ENCODE measurements at places on chromosomes 6 and 20.

DNA sequence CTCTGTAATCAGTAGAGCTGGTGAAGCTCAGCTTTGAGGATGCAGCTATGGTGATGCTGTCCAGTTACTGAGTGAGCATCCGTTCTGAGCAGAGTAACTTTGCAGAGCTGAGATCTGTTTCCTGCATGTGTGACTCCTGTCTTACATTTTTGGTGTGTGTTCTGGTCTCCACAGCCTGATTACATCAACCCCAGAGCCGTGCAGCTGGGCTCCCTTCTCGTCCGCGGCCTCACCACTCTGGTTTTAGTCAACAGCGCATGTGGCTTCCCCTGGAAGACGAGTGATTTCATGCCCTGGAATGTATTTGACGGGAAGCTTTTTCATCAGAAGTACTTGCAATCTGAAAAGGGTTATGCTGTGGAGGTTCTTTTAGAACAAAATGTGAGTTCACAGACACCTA, 81.6 kb downstream of the FAM120B start:
- no peak for DNase-seq

DNA sequence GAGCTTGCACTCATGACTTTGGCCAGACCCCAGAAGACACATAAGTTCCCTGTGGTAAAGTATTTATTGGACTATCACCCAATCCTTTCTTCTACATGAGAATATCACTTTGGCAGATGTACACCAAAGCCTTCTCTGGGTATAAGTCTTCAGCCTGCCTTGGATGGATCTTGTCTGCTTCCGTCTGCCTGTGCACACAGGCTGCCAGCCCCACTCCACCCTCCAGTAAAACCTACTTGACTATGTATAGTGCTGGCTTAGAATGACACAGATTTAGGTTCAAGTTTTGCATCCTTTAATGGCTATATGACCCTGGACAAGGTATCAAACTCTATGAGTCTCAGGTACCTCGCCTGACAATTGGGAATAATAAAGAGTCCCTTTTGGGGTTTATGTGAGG, 63.4 kb downstream of the BACH2 start:
- no peak for DNase-seq

GRCh38 chr6:144449911-144450597, 164.9 kb downstream of the UTRN start:
- no peak for DNase-seq

- DNase-seq, result no peak
Measured at GRCh38 chr6:46367354-46368168, 123.7 kb downstream of the RCAN2 start.

Measured in T-helper 9 cell (primary cell).